ENCODE measurements at places on chromosomes 13 and 19.

DNA sequence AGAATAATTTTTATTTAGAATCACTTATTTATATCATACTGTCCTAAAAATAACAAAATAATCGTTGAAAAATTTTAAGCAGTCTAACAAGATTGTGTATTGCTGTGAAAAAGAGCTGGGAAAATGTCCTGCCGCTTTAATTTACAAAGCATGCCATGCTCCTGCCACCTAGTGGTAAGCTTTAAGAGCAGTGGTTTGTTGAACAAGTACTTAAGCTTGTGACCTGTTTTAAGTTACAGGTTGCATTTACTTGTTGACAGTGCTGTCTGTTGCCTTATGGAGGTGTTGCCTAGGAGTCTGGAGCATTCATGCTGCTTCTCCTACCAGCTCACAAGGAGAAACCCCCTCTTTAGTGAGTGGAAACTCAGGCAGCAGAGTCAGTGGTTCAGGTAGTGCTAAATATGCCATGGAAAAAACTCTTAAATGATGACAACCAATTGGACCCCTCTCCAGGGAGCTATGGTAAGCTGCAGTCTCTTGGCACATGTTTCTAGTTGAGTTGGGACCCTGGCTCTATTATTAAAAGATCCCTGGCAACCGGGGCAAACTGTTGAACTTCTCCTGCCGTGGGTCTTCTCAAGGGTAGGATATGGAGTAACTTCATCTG is 68.4 kb downstream of the SPATA13 start:
- DNase-seq, result peak; percentile 64

GRCh38 chr13:76813891-76814290 is 72.3 kb downstream of the KCTD12 start:
- DNase-seq, result no peak

GRCh38 chr19:17002455-17002854 is 24.2 kb downstream of the CPAMD8 start:
- DNase-seq, result no peak

- no peak for DNase-seq
These were observed 3.9 kb downstream of the OCEL1 start for GRCh38 chr19:17229890-17230289.
